ENCODE measurements at places on chromosomes 1 and 21. TPM values are rescaled to one million over a fixed set of nuclear protein-coding genes. Genes with fewer than 3 reads are reported as not detected.
A peak's percentile ranks its signal among the peaks of the same experiment; 100 is the strongest.

GRCh38 chr21:32475162-32475812 lies 62.8 kb downstream of the EVA1C start:
- no peak for DNase-seq

CYP4A11 gene
- total RNA-seq: not detected

- DNase-seq: no peak
Observed at GRCh38 chr1:167518331-167518700, at the start of gene CD247. Gene CD247, minus strand, starts transcription at chr1:167518529. Its CDS starts 64 bp downstream, at chr1:167518465.

DNA sequence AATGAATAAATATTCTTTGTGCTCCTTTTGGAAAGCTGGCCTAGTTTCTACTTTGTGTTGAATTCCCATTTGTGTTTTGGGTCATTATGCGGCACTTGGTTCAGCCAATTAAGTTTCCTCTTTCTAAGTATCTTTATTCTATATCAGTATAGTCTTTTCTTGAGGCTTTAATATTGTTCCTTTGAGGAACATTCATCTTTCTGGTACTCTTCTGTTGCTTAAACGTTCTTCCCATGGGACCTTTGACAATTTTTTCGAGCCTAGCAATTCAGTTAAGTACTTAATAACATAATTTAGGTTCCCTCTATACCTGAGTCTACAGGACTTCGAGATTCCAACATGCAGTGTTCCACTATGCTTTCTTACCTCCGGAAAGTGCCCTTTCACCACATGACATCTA lies 24.9 kb downstream of the ZBTB40 start:
- DNase-seq: no peak

- no peak for DNase-seq
Observed at GRCh38 chr1:212586206-212587015, 22.1 kb upstream of the ATF3 start.

GBP2 gene
- 47.0 TPM for total RNA-seq

IGSF3 gene
- 10.8 TPM for total RNA-seq

GRCh38 chr1:71641903-71642302 lies 561.1 kb upstream of the ZRANB2 start:
- DNase-seq: no peak

DNA sequence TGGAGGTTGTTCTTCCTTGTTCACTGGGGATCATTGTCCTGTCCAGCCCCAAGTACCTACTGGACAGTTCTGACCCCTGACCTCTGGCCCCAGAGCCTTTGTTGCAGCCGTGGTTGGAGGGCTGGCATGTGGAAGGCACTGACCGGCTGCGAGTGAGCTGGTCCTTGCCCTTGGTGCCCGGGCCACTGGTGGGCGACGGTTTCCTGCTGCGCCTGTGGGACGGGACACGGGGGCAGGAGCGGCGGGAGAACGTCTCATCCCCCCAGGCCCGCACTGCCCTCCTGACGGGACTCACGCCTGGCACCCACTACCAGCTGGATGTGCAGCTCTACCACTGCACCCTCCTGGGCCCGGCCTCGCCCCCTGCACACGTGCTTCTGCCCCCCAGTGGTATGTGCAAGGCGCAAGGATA lies 11.4 kb downstream of the TIE1 start:
- no peak for DNase-seq

- no peak for DNase-seq
Observed at GRCh38 chr1:66671455-66671854, 80.8 kb upstream of the DYNLT5 start.

PROK1 gene
- total RNA-seq: not detected

GRCh38 chr1:8633741-8634501 lies 183.5 kb downstream of the RERE start:
- DNase-seq: no peak

GRCh38 chr1:10438677-10439163 lies 8.5 kb downstream of the CENPS start:
- peak; percentile 25 for DNase-seq

OR2W3 gene
- total RNA-seq: not detected

SERTAD4 gene
- total RNA-seq: 8.3 TPM

- no peak for DNase-seq
Observed at GRCh38 chr1:165837838-165838364, 10.5 kb downstream of the UCK2 start.

MFAP2 gene
- 15.8 TPM for total RNA-seq

PLA2G5 gene
- total RNA-seq: not detected

DNA sequence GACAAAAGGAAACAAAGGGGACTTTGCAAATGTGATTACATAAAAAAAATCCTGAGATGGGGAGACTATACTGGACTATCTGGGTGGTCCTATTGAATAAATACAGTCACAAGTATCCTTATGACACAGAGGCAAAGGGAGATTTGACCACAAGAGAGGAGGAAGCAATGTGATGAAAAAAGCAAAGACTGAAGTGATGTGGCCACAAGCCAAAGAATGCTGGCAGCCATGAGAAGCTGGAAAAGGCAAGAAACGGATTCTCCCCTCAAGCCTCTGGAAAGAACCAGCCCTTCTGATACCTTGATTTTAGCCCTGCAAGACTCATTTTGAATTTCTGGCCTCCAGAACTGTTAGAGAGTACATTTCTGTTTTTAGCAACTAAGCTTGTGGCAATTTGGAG lies 36.4 kb downstream of the OLFML2B start:
- DNase-seq: no peak

Measured in H4 (cell line).